ENCODE measurements at places on chromosomes 1 and 21. TPM values are rescaled to one million over a fixed set of nuclear protein-coding genes. Genes with fewer than 3 reads are reported as not detected.

Gene KRTAP10-11
- not detected for total RNA-seq

Gene RCAN3
- 77.4 TPM for total RNA-seq

Gene ALG6
- 25.7 TPM for total RNA-seq

Gene PTPN14
- total RNA-seq = 0.08 TPM

Gene SMCP
- total RNA-seq = not detected

Gene OR2L2
- 0.19 TPM for total RNA-seq

Gene CHIA
- total RNA-seq = not detected

Gene IGFN1
- not detected for total RNA-seq

Gene ANKRD35
- 0.69 TPM for total RNA-seq

Gene ZBTB17
- total RNA-seq = 47.6 TPM

Gene ZMYND12
- total RNA-seq = 0.44 TPM

Gene FAM72D
- total RNA-seq = 11.6 TPM

Gene FAM72B
- 23.9 TPM for total RNA-seq

Gene KIAA1614
- total RNA-seq = 0.34 TPM

Gene SPAG17
- total RNA-seq = not detected

Gene GJA9
- total RNA-seq = not detected

Gene RNF19B
- 22.4 TPM for total RNA-seq

Gene PHLDA3
- 13.2 TPM for total RNA-seq
